ENCODE measurements at places on chromosomes 5 and 9.

- H3K4me3 ChIP-seq: no peak overlapping the region
- no peaks in the 10 kb centered on the region for H3K27me3 ChIP-seq
- DNase-seq: no peak
These were observed 16.6 kb downstream of the DMRTA1 start for GRCh38 chr9:22463205-22463604.

DNA sequence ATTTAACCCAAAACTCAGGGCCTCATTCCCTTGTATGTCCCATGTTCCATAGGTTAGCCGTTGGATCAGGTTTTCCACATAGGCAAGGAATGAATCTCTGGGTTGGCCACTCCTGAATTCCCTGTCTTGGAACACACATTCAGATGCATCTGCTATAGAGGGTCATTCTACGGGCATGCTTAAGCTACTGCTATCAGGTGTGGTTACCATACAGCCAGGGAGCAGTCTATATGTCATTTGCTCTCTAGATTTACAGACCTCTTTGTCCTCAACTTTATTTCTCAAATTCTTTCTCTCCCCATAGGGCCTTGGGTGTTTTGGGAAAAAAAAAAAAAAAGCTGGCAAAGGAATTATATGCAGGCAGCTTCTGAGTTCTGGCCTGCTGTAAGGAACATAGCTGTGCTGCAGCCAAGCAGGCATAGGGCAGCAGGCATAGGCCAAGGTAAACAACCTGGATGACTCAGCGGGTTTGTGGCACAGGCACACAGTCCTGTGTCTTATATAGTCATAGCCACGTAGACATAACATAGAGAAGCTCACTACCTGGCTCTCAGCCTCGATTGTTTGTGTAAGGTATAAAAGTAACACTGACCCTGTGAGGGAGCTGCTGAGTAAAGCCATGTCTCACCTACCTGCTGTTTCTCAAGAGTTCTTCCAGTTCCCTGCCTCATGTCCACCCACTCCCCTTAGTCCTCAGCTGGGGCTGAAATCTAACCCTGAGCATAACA, 141.5 kb downstream of the OSTF1 start:
- H3K27ac ChIP-seq: no peak overlapping the region
- no peaks in the 10 kb centered on the region for H3K4me1 ChIP-seq

DNA sequence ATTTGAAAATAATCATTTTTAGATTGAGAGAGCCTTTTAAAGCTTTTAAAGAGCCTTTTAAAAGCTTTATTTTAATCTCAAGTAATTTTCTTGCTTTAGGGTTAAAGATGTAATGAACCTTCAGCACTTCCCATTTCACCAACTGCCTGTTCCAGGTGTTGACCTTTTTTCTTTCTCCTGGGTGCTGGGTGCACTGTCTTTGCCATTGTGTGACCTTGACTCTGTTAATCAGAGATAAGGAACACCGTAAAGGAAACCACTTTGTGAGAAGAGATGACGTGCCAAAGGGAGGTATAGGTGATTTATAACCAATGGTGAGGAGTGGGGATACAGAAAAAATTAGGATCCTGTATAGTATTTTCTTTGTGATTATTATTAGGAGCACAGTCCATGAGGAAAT, 68.2 kb downstream of the NAA35 start:
- no peaks in the 10 kb centered on the region for H3K27me3 ChIP-seq
- DNase-seq: no peak
- H3K27ac ChIP-seq: no peak overlapping the region

DNA sequence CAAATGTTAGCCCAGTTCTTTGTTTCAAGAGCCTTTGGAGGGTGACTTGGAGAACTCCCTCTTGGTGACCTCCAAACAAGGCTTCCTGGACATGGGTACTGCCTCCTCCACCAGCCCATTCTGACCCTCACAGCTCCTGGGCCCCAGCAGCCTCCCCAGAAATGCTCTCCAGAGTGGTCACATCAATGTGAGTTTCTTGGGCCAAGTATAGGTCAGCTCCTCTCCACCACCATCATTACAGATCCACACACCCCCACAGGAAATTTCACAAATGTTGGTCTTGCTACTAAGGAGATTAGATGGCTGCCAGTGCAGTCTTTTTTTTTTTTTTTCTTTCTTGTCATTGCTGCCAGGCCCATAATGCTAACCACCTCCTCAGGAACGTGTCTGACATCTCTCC, 410.7 kb downstream of the DTWD2 start:
- H3K4me1 ChIP-seq: no peaks in the 10 kb centered on the region
- no peaks in the 10 kb centered on the region for H3K36me3 ChIP-seq
- no peak overlapping the region for H3K4me3 ChIP-seq
- no peak for DNase-seq
- H3K27me3 ChIP-seq: no peaks in the 10 kb centered on the region
- H3K27ac ChIP-seq: no peak overlapping the region

GRCh38 chr9:27462434-27462833, 61.7 kb upstream of the IFNK start:
- no peaks in the 10 kb centered on the region for H3K27me3 ChIP-seq
- H3K4me3 ChIP-seq: no peak overlapping the region
- H3K36me3 ChIP-seq: no peaks in the 10 kb centered on the region
- peaks cover 5% of the 10 kb centered on the region for H3K4me1 ChIP-seq
- H3K27ac ChIP-seq: no peak overlapping the region
